ENCODE measurements at places on chromosomes 13 and 19. TPM values are rescaled to one million over a fixed set of nuclear protein-coding genes. Genes with fewer than 3 reads are reported as not detected.

The APBA3 gene
- total RNA-seq = 13.4 TPM

The IGLON5 gene
- total RNA-seq = not detected

The GRK1 gene
- not detected for total RNA-seq

The CLDN10 gene
- not detected for total RNA-seq

The ERFL gene
- 0.26 TPM for total RNA-seq

The PSG6 gene
- total RNA-seq = 0.75 TPM

The ZNF730 gene
- total RNA-seq = 1.8 TPM

The CEACAM19 gene
- 2.5 TPM for total RNA-seq

The FFAR3 gene
- total RNA-seq = not detected

The DDX39A gene
- total RNA-seq = 78.6 TPM

The ZNF493 gene
- 4.2 TPM for total RNA-seq

The PSG1 gene
- total RNA-seq = 4.0 TPM

The CACNG7 gene
- 0.21 TPM for total RNA-seq

The PSG2 gene
- 2.2 TPM for total RNA-seq

The CILP2 gene
- 0.28 TPM for total RNA-seq

The IL4I1 gene
- total RNA-seq = 0.48 TPM

The CYP4F8 gene
- total RNA-seq = not detected

The KASH5 gene
- not detected for total RNA-seq

The ZNF345 gene
- total RNA-seq = 1.7 TPM

The FAAP24 gene
- 1.9 TPM for total RNA-seq

The TOMM40 gene
- 90.0 TPM for total RNA-seq

The TEX101 gene
- total RNA-seq = not detected

The ERICH4 gene
- not detected for total RNA-seq

The VRK3 gene
- total RNA-seq = 33.9 TPM

The TPTE2 gene
- not detected for total RNA-seq

The MIR17HG gene
- 0.74 TPM for total RNA-seq

The ZNF726 gene
- 3.7 TPM for total RNA-seq

The LILRA1 gene
- not detected for total RNA-seq

The TGFBR3L gene
- total RNA-seq = 12.6 TPM

The PTGIR gene
- total RNA-seq = 24.7 TPM

The CNMD gene
- not detected for total RNA-seq

The ZNF749 gene
- 5.7 TPM for total RNA-seq

The SYT5 gene
- total RNA-seq = 0.38 TPM

The ALOX5AP gene
- total RNA-seq = not detected

The ZNF497 gene
- total RNA-seq = 0.35 TPM

The ZNF541 gene
- not detected for total RNA-seq

The ZNF235 gene
- 0.97 TPM for total RNA-seq

The HRC gene
- total RNA-seq = not detected

The GNA15 gene
- total RNA-seq = not detected

The PLA2G4C gene
- total RNA-seq = 4.4 TPM

Data from HFFc6 (cell line).